ENCODE measurements at places on chromosomes 1 and 21.

- no peak for DNase-seq
These were observed 33.5 kb downstream of the SYF2 start for GRCh38 chr1:25198663-25199252.

GRCh38 chr1:60894130-60894529 is 188.2 kb upstream of the NFIA start:
- no peak for DNase-seq

- no peak for DNase-seq
These were observed 82.4 kb upstream of the C21orf91 start for GRCh38 chr21:17901458-17902079.

GRCh38 chr1:36420836-36421317 is 23.2 kb upstream of the LSM10 start:
- DNase-seq: peak; percentile 56

DNA sequence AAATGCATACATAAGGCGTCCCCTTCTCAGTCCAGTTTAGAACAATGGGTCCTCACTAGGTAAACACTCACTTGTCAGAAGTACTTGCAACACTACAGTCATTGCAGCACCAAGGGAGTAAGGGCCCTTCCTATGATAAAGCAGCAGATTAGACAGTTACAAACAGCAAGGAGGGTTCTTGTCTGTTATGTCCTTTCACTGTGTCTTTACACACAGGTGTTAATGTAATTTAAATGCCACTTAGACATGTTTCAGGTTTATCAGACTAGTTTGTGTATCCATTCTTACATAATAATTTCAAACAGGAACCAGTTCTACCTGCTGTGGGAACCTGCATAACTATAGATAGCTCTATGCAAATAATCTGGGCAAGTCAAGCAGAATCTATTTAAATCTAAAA is 105.6 kb upstream of the USH2A start:
- no peak for DNase-seq

GRCh38 chr1:164712131-164713036 is 153.4 kb downstream of the PBX1 start:
- DNase-seq: no peak

GRCh38 chr1:186275822-186276221 is 99.2 kb downstream of the TPR start:
- DNase-seq: no peak

- DNase-seq: no peak
These were observed 10.0 kb upstream of the MCOLN3 start for GRCh38 chr1:85058311-85058710.

- no peak for DNase-seq
These were observed 23.1 kb upstream of the ADGRB2 start for GRCh38 chr1:31787261-31787660.

DNA sequence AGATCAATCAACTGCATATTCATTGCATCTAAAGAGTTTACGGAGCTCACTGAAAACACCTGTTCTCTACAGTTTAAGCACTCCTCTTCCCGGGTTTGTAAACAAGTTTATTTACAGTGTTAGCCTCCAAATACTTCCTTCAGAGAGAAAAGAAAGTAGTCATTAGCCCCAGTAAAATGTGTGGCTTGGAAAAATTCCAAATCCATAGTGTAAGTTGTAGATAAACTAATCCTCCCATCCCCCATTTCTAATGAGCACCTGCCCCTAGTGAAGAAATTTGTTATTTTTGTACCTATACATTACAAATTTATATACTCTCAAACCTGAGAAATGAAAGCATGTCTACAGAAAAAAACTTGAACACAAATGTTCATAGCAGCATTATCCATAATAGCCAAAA is 21.9 kb downstream of the PUM1 start:
- no peak for DNase-seq

DNA sequence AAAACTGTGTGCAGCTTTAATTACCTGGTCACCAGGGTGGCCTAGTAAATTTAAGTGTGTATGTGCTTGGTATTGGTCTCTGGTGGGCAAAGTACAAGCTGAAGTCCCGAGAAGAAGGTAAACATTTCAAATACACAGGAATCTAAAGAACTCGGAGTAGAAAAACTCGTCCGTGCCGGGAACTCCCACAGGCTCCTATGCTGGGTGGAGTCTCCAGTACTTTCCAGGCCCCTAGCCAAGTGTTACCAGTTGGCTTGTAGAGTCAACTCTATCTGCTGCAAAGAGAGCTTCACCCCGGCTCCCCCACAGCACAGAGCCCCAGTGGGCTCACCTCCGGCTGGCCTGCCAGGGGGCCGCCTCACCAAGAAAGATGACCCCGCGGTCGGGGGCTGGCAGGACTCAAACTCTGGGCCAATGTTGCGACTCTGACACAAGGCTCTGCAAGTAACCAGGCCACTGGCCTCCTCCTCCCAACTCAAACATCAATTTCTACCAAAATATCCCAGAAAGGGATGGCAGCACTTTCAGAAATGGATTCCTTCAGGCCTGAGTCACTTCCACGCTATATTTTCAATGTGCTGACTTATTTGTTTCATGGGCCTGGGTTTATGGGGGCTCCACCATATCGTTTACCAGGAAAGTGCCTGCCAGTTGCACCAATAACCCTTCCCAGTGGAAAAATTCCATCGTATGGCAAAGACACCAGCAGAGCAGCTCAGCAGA is 73.9 kb downstream of the SLC66A1 start:
- no peak for DNase-seq

DNA sequence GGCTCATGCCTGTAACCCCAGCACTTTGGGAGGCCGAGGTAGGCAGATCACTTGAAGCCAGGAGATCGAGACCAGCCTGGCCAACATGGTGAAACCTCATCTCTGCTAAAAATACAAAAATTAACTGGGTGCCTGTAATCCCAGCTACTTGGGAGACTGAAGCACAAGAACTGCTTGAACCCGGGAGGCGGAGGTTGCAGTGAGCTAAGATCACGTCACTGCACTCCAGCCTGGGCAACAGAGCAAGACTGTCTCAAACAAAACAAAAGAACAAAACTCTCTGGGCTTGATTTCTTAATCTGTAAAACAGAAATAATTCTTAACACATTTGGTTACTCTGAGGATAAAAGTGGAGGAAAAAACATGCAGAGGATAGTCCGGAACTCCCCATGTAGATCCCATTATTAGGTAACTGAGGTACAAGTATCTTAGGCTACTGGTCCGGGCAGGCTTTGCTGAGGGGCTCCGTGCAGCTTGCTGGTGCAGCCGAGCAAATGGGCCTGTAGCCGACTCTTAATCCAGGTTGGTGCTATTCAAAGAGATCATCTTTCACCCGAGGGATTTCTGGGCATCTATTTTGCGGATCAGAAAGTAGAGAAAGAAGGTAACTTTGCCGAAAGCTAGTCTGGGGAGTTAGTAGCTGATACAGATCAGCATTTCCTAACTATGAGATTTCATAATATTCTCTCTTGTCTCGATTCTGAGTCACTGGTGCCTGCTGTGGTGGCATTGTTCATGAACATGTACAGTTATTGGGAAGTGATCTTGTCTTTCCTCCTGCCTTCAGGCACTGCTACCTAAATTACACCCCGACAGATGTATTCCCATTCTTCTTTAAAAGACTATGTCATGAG is 56.8 kb downstream of the NFIA start:
- DNase-seq: no peak

DNA sequence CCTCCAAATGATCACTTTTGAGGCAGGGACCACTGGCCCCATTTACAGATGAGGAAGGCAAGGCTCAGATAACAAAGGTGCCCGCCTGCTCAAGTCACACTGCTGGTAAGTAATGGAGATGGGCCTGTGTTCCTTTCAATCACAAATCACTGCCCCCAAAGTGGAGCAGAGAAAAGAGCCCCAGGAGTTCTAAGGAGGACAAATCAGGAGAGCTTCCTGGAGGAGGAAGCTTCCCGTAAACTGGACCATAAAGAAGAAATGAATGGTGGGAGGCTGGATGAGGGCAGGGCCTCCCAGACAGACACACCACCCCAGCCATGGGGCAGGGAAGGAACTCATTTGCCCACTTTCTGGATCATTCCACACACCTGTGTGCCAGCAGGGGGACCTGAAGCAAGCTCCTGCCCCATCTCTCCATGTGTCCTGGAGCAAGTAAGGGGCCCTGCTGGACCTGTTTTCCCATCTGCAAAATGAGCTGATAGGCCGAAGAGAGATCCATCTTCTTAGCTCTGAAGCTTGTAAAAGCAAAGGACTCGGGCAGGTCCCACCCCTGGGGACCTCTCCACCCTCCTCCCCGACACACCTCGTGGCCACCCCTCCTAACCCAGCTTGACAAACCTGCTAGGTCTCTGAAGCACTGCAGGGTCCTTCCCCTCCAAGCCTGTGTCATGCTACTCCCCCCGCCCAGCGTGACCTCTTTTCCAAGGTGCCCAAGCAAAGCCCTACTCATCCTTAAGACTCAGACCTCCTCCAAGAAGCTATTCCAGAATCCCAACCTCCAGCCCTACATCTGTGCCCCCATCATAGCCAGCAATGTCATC is 5.5 kb downstream of the LAPTM5 start:
- DNase-seq: no peak

GRCh38 chr1:62318756-62319544 is at the start of gene KANK4:
TSS of gene KANK4 (minus strand) at chr1:62319434. CDS start at chr1:62281564, 37,870 bp downstream.
- no peak for DNase-seq

DNA sequence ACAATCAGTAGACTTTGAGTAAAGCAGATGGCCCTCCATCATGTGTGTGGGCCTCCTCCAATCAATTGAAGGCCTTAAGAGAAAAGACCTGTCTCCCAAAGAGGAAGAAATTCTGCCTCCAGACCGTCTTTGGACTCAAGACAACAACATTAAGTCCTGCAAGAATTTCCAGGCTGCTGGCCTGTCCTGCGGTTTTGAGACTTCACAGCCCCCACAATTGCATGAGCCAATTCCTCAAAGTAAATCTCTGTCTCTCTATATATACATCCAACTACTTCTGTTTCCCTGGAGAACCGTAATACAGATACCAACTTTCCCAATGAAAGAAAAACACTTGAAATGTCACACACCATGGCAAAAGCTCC is 16.4 kb downstream of the REG4 start:
- no peak for DNase-seq

DNA sequence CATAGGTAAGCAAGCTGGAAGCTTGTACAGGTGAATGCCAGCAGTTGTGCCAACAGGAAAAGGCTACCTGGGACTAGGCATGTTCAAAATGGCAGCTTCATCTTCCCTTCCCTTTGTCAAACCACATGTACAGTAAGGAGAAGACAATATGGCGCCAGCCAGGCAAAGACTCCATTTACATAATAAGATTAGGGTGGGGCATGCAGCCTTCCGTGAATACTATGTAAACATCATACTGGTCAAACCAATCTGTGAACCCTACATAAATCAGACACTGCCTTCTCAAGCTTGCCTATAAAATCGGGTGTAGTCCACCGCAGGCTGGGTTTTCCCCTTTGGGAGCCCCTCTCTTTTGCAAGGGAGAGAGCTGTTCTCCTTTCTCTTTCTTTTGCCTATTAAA is 24.6 kb downstream of the ATF3 start:
- DNase-seq: no peak

DNA sequence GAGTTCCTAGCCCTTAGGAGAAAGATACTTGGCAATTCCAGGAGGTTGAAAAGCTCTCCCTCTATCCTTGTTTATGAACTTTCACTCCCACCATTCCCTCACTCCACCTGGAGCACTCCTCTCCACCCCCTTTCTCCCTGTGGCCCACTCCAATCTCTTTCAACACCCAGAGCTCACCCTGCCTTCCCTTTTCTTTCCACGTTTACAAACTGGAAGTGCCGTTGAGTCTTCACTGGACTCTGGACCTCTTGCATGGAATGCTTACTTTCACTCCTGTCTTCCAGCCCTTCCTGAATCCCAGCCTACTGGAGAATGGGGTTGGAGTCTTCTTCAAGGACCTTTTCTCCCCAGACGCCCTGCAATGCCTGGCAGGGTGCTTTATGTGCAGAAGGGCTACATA is 198.5 kb downstream of the RHOU start:
- DNase-seq: no peak

DNA sequence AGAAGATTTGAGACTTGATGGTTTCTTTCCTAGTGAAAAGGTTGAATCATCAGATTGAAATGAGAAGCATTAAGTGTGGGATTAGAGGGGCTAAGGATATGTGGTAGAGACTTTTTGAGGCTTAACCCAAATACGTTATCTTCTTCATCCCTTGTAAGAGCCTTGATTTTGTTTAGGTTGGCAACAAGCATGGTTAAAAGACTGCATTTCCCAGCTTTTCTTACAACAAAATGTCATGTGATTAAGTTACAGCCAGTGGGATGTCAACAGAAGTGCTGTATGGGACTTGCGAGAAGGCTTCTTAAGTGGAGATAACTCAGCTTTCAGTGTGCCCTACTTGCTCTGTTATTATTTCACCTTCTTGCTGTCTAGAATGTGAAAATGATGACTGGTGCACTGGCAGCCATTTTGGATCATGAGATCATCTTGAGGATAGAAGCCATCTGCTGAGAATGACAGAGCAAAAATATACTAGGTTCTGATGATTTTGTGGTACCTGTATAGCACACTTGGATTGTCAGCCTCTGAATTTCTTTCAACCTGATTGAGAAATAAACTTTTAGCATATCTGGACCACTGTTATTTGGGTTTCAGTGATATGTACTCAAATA is 41.3 kb upstream of the GNG12 start:
- DNase-seq: no peak

DNA sequence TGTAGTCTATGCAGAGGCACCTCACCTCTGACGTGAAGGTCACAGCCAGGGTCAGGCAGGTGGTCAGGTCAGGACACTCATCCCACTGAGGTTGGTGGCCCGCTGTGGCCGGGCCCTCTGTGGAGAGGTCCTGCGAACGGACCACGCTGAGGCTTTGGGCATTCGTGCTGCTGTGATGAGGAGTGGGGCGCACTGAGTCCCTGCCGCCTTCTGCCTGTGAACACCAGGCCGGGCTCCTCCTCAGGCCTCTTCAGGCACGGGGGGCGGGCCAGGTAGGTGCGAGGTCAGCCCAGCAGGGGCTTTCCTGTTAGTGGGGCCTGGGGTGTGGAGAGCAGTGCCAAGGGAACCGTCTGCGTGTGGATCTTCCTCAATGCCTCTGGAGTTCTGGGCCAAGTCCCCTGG is 39.0 kb downstream of the COQ8A start:
- no peak for DNase-seq

DNA sequence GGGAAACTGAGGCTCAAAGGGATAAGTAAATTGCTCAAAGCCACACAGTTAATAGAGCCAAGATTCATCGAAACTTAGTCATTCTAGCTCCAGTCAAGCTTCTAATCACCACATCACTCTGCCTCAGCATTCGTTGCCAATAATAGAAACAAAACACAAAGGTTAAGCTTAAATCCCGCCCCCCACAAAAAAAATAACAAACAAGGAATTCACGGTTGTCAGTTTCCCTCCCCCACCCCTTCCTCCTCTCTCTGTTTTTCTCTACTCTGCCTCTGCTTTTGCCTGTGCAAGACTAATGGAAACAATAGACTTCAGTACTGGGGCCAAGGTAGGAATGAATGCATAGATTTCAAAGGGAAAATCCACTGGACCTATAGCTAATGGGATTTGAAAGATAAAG is 70.7 kb upstream of the ZNF644 start:
- no peak for DNase-seq
